Stimulated activated CD8-positive, alpha-beta memory T cell treated with anti-CD3 and anti-CD28 coated beads, Interleukin-7, amount 100 ng/mL, for 1 hour (primary cell): ENCODE measurements at places on chromosomes 12 and 14.

DNA sequence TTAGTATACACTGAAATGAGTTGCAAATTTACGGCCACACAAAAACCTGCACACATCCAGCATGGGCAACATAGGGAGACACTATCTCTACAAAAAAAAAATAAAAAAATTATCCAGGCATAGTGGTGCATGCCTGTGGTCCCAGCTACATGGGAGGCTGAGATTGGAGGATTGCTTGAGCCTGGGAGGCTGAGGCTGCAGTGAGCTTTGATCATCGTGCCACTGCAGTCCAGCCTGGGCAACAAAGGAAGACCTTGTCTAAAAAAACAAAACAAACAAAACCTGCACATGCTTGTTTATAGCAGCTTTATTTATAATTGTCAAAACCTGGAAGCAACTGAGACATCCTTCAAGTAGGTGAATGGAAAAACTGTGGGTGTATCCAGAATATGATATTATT is 4.9 kb upstream of the TOMM20L start:
- no peak for DNase-seq

- DNase-seq, result no peak
Observed at GRCh38 chr12:102167821-102168604, 29.6 kb downstream of the PMCH start.

- no peak for DNase-seq
Observed at GRCh38 chr12:49616533-49617219, 6.7 kb upstream of the PRPF40B start.

DNA sequence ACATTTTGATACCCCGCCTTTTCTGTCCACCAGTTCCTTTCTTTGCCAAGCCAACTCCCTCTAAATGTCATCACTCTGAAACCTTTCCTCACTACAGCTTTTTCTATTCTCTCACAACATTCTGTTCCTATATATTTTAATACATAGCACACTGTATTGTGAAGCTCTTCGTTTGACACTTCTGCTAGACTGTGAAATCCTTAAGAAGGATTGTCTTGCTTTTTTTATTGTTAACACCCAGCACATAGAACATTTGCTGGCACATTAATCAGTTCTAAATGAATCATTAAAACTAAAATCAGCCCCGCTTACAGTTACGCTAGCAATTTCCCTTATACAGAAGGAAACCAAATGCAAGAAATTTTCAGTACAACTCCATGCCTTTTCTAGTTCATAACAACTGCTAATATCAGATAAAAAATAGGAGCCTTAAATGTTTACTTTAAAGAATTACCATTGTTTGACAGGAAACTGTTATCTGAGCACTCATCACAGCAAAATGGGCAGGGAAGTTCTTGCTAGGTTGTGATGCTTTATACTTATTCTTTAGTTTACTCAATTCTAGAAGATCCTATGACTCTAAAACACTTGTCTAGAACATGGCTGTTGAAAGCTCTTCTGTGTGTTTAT is 93.5 kb downstream of the PPP1R12A start:
- DNase-seq, result no peak

- no peak for DNase-seq
Observed at GRCh38 chr12:76586764-76587395, 27.3 kb upstream of the OSBPL8 start.

DNA sequence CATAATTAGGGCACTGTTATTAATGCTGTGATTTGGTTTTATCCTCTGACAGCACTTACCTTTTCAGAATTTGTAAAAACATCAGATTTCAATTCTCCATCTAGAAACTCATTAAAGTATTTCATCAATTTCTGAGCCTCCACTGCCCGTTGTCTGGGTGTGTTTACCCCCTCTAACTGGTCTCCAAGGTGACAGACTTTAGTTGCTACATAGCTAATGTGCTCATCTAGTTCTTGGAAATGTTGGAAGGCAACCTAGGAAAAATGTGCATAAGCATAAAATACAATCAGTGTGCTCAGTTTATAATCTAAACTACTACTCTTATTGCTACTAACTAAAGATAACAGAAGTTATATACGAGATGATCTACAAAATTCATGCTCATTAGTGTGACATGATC is 24.6 kb downstream of the EXOC5 start:
- no peak for DNase-seq

GRCh38 chr12:122474324-122474716 is 26.4 kb downstream of the ZCCHC8 start:
- DNase-seq, result no peak

DNA sequence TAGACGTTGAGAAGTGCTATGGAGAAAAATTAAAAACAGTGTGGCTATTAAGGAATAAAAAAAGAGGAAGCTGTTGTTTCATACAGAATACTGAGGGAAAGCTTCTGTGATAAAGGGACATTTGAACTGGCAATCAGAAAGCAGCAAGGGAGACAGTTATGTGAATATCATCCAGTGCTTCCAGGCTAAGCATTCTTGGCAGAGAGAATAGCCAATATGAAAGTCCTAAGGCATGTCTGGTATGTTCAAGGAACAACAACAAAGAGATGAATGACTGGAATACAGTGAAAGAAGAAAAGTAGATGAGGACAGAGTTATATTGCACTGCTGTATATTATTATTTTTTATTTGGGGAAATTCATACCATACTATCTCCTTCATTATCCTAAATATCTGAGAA is 23.9 kb downstream of the SCAF11 start:
- DNase-seq, result no peak

DNA sequence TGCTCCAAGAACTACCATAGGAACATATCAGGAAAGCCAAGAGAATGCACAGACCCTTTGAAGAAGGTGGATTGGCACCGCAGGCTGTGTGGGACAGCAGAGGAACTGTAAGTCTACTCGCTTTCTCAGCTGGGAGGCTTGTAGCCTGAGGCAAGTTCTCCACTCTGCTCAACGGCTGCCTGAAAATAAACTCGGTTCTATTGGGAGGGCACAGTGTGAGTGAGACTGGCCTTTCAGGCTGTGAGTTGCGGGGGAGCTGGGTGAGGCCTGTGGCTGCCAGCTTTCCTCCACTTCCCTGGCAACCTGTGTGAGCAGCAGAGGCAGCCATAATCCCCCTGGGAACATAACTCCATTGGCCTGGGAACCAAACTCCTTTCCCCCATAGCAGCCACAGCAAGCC is 132.1 kb downstream of the ANKS1B start:
- DNase-seq, result no peak

DNA sequence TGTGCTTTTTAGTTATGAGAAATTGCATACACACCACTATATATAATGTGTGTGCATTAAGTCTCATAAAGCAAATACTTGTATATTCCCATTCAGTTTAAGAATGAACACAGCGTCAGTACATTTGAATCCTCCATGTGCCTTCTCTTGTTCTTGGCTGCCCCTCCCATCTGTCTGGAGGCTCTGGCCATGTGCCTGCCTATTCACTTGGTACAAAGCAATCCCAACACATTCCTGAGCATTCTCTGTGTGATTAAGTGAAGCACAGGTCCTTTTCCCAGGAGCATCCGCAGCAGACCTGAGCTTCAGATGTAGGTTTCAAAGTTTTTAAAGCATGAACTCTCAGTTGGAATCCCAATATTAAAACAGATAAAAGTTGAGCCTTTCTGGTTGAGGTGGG is 58.7 kb downstream of the POLR3B start:
- DNase-seq, result no peak

DNA sequence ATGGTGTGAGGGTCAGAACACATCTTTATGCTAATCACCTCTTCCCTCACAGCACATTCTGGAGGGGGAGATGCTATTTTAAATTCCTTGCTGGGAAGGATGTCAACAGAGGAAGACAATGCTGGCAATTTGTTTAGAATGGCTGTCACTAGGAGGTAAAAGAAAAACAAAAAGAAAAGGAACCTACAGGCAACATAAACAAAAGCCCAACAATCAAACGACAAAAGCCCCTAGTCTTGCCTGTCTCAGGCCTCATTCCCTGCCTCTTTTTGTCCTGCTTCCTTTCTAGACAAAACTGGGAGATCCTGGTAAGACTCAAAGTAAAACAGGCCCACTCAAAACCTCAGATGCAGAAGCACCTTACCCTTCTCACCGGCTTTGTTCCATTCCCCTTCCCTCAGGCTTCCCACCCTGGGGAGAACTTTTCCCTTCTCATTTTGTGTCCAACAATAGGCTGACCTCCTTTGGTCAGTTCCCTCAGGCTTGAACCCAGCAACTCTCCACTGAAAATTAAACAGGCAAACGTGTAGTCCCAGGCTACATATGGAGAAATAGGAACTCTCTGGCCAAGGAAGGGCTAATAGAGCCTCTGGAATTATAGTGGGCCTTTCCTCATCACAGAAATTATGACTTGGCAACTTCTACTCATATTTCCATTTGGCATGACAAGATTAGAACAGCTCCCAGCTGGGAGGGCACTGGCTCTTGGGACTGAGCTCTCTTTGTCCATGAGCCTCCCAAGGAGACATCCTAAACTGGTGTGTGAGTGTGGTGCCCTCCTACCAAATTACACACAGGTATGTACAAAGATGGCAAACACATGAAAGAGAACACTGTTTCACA is 193.0 kb downstream of the MON2 start:
- DNase-seq, result no peak

GRCh38 chr12:13340149-13340548 is 143.6 kb downstream of the EMP1 start:
- no peak for DNase-seq

DNA sequence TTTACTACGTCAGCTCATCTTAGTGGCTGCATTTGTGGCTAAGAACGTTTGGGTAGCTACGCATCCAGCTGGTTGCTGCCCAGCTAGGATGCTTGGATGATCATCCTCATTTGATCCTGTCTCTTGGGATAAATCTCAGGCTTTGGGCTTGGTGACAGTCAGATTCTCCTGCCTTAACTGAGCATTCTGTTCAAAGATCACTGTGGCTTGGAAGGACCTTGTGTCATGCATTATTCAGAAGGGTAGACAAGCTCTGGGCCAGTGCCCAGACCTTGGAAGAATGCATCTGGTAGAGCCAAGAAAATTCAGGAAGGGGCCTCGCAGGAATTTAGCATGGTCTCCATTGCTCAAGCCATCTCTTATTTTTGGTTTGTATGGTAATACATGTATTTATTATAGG is 188.4 kb downstream of the NRXN3 start:
- no peak for DNase-seq

DNA sequence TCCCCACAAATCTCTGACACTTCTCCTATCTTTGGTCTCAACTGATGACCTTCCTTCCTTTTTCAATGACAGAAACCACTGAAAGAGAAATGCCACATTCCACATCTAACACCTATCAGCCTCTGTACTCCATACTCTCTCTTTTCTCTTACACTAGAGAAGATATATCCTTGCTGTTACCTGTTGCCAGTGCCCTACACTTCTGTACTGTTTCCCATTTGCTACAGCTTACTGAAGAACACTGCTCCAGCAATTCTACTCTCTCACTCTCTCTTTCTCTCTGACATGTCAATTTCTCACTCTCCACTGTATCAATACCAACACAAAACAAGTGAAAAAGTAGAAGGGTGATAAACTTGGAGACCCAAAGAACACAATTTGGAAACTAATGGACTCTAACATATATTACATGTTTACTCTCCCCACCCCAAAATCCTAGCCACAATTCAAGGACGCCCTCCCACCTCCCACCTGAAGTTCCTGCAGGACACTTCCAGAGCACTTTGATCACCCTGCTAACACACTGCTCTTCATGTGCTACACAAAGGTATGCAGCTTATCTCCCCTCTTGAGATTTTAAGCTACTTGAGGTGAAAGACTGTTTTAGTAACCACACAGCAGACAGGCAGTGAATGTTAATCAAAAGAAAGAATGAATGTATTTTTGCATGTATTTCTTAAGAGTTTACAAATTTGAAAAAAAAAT is 95.0 kb downstream of the MED13L start:
- no peak for DNase-seq

DNA sequence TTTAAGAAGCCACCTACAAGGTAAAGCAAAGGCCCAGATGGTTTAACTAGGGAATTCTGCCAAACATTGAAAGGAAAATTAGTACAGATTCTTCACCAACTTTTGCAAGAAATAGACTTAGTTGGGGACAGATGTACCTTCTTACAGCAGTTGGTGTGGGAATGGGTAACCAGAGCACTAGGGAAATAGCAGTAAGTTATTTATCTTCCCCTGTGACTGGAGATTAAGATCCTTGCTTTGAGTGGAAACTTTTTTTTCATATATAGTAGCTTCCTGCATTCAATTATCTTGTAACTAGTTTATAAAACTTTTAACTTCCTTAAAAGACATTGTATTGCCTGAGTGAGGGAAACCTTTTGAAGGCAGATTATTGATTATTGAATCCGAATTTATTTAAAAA is 44.2 kb downstream of the ARID2 start:
- no peak for DNase-seq

DNA sequence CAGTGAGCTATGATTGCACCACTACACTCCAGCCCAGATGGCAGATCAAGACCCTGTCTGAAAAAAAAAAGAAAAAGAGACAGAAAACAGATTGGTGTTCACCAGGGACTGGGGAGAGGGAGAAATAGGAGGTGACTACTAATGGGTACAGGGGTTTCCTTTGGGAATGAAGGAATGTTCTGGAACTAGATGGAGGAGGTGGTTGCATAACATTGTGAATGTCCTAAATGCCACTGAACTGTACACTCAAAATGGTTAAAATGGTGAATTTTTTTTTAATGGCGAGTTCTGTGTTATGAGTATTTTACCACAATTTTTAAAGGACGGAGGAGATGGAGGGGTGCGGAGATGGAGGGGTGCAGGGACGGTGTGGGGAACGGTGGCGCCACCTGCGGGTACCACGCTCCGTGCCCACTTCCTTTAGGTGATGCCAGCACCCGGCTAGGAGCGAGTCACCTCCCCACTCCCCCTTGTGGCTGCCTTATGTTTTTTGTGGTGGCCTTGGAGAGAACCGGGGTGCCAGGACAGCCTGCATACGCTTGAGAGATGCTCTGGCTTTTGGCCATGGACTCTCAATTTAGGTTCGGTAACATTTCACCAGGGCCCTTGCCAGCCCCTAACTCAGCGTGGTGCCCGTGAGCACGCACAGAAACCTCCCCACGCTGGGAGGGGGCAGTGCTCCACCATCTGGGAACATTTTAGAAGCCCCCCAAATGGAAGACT is 16.1 kb downstream of the UBC start:
- DNase-seq, result no peak

DNA sequence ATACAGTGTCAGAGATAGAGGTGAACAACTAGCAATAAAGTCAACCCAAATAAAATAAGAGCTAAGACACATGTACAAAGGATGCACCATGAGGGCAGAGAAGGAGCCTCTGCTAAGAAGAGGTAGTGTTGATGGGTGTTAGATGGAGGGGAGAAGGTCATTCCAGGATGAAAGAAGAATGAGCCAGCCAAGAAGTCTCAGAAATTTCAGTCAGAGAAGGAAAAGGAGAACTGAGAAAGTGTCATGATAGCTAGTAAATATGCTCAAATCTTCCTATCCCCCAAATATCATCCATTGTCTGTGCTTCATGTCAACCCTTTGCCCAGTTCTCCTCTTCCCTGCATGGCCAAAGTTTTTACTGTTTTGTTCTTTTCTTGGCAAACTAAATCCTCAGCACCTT is 225.2 kb upstream of the BTG1 start:
- DNase-seq, result no peak

GRCh38 chr14:38297681-38298080 is 41.8 kb upstream of the CLEC14A start:
- no peak for DNase-seq

DNA sequence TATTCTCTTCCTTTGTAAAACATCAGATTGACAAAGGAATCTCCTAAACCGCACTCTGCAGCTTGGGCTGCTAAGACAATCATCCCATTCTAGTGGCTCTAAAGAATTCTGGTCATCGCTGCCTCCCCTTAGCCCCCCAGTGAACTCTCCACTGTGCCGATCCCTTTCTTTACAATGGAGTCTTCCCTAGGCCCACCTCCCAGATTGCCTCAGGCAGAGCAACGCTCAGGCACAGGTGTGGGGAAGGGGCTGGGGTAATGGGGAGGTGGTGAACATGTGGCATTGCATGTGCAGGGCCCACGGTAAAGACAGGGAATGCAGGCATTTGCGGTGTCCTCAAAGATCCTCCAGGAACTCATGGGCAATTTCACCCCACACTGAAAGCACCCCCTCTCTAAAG is 86.3 kb downstream of the PLEKHG3 start:
- no peak for DNase-seq
